Activated T-helper 2 cell treated with anti-CD3 and anti-CD28 coated beads, Interferon-gamma antibody, Interleukin-2, Interleukin-4, amounts not matched to agents 10 μg/mL and 5 μg/mL and 100 μg/mL, durations not matched to agents 14 hours and 24 hours and 36 hours (primary cell): ENCODE measurements at places on chromosomes 13 and 19. TPM values are rescaled to one million over a fixed set of nuclear protein-coding genes. Genes with fewer than 3 reads are reported as not detected.

The PRKCG gene
- total RNA-seq: not detected in 2 replicates

- DNase-seq: peak; percentile 19
Measured at GRCh38 chr19:6108721-6109633, 1.3 kb downstream of the RFX2 start.

- DNase-seq: no peak
Measured at GRCh38 chr13:37869756-37870488, at the start of gene TRPC4. Gene TRPC4 (minus strand): TSS chr13:37869772. CDS start chr13:37783333, 86,439 bp downstream.

The CEACAM21 gene
- 16.6 and 19.4 TPM in 2 replicates for total RNA-seq

DNA sequence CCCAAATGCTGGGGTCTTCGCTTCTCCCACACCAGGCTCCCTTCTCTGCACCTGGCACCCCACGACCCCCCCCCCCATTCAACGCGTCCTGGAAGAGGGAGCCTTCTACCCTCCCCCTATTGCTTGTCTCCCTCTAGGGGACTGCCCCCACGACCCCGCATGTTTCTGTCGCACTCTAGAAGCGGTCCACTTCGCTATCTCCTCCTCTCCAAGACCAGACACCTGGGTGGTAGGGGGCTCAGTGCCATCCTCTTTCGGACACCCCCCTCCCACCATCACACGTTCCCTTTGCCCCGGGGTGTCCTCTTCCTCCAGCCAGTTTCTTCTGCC is 1.5 kb downstream of the TGFB1 start:
- DNase-seq: no peak

GRCh38 chr19:28363254-28363653 is 849.7 kb downstream of the UQCRFS1 start:
- DNase-seq: no peak

- DNase-seq: no peak
Measured at GRCh38 chr13:26048741-26049140, 3.1 kb downstream of the SHISA2 start.

DNA sequence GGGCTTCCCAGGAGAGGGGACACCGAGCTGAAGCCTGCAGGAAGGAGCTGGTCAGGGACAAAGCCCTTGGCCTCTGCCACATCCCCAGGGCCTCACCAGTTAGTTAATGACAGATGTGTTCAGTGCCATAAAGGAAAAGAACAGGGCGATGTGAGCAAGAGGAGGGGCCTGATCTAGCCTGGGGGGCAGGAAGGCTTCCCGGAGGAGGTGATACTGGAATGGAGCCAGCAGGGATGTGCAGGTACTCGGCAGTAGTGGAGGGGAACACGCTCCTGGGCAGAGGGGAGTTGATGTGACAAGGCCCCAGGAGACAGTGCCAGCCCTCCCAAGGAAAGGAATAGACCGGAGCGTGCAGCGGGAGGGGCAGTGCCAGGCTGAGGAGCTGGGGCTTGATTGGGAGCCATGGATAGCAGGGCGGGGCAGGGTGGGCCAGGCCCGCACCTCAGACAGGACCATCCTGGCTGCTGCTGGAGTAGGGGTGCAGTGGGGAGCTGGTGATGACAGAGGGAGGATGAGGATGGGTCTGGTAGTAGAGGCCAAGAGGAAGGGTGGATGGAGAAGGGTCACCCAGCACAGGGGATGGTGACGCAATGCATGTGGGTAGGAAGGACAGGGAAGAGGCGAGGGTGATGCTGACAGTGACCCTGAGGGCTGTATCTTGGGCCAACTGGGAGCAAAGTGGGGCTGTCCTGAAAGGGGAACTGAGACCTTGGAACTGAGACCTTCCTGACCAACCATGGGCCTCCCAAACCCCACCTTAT is 4.1 kb downstream of the C19orf33 start:
- DNase-seq: no peak

DNA sequence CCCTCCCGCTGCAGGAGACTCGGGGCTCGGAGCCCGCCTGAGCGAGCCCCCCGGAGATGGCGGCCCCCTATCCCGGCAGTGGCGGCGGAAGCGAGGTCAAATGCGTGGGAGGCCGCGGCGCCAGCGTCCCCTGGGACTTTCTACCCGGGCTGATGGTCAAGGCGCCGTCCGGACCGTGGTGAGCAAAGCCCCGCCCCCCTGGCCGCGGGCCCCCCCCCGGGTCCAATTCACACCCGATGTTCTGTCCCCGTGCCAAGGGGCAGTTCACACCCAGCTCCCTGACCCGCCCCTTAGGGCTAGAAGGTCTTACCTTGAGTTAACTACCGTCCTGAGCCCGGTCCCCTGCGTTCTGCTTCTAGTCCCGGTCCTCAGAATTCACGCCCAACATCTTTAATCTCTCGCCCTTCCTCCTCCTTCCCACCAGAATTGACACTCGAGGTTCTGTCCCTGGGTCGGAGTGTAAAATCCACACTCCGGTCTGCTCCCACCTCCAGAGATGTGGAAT is 1.4 kb downstream of the NPAS1 start:
- no peak for DNase-seq

GRCh38 chr19:55341171-55341588 is 1.5 kb downstream of the KMT5C start:
- DNase-seq: peak; percentile 51

DNA sequence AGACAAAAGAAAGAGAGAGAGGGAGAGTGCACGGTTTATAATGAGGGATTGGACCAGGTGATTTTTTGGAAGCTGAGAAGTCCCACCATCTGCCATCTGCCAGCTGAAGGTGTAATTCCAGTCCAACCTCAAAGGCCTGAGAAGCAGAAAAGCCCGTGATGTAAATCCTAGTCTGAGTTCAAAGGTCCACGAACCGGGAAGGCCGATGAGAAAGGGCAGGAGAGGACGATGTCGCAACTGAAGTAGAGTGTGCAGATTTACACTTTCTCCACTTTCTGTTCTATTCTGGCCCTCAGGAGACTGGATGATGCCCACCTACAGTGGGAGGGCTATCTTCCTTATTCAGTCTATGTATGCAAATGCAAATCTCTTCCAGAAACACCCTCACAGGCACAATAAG is 500.0 kb downstream of the DIAPH3 start:
- DNase-seq: no peak
